ENCODE measurements at places on chromosomes 7 and 10.

DNA sequence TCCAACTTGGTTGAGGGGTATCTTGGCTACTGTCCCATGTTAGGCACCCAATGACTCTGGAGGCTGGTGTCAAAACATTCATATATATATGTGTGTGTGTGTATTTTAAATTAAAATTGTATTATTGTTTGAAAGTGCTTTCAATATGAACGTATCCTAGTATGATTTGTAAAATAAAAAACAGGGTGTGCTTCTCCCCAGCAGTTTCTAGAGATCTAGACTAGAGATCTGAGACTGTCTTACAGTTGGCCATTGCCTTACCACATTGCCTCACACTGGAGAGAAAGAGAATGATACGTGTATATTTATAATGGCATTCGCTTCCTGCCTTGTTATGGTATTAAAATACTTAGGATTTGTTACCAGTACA, 1.2 kb downstream of the BAG3 start:
- peak; percentile 91 for DNase-seq

DNA sequence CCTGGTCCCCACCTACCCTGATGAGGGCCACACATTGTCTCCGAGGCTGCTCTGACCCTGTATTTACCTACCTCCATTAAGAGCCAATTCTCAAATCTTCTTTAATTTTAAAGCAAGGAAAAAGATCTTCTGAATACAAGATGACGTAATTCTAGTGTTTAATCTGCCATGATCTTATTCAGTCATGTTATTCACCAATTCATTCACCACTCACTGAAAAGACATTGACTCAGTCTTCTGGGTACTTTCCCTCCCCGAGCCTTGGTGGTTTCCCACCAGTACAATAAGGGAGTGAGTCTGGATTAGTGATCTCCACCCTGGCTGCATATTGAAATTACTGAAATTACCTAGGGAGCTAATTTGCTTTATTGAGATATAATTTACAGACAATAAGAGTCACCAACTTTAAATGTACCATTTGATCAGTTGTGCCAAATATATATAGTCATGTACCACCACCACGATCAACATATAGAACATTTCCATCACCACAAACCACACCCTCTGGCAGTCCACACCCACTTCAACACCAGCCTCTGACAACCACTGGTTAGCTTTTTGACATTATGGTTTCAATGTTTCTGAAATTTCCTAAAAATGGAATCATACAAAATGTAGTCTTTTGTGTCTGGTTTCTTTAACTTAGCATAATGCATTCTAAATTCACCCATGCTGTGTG, 117.5 kb upstream of the UNC5B start:
- DNase-seq, result no peak

GRCh38 chr7:4549681-4550080, 132.4 kb upstream of the FOXK1 start:
- no peak for DNase-seq

DNA sequence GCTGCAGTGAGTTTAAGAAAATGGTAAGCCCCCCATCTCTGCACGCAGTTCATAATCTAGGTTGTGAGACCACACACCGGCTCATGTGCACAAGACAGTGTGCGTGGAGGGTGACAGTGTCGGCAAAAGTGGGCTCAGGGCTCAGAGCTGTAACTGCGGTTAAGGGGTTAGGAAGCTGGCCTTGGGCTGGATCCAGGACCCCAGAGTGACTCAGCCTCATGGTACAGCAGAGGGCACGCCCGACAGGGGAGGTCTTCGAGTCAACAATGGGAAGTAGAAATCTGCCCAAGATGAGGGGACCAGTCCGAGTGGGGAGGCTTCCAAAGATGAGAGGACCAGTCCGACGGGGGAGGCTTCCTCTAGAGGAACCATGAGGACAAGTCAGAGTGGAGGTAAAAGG, 437.7 kb downstream of the DNAJB6 start:
- DNase-seq, result no peak

GRCh38 chr7:156176039-156176438, 363.8 kb upstream of the SHH start:
- no peak for DNase-seq

DNA sequence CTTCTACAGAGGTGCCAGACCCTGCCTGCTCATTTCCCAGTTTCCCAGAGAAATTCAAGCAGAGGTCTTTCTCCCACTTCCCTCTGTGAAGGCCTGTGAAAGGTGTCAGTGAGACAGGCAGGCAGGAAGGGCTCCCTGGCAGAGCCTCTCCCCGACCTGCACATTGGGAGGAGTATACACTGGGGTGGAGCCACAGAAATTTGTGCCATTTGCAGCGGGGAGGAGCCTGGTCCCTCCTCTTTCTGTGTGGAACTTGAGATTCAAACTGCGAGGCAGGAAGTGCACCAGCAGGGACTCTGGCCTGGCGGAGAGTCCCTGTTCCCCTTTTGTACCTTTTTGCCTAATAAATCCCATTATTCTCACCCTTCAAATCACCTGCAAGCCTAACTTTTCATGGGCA, 54.6 kb upstream of the OPN4 start:
- DNase-seq, result peak; percentile 84
